ENCODE measurements at places on chromosomes 11 and 22.

DNA sequence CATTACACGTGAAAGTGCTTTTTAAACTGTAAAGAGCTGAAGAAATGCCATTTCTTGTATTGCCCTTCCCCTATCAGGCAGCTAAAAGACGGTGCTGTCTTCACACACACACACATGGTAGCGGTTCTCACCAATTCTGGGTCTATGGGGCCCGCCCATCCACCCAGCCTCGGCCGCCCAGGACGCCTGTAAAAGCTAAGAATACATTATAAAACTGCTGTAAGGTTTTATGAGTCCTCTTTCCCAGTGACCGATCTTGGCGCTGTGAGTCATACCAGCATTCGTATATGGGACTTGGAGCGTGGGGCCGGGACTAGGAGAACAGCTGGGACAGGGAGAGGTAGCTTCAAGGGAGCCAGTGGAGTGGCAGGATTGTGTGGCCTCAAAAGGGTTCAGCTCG is 149.7 kb upstream of the CADM1 start:
- DNase-seq = no peak

DNA sequence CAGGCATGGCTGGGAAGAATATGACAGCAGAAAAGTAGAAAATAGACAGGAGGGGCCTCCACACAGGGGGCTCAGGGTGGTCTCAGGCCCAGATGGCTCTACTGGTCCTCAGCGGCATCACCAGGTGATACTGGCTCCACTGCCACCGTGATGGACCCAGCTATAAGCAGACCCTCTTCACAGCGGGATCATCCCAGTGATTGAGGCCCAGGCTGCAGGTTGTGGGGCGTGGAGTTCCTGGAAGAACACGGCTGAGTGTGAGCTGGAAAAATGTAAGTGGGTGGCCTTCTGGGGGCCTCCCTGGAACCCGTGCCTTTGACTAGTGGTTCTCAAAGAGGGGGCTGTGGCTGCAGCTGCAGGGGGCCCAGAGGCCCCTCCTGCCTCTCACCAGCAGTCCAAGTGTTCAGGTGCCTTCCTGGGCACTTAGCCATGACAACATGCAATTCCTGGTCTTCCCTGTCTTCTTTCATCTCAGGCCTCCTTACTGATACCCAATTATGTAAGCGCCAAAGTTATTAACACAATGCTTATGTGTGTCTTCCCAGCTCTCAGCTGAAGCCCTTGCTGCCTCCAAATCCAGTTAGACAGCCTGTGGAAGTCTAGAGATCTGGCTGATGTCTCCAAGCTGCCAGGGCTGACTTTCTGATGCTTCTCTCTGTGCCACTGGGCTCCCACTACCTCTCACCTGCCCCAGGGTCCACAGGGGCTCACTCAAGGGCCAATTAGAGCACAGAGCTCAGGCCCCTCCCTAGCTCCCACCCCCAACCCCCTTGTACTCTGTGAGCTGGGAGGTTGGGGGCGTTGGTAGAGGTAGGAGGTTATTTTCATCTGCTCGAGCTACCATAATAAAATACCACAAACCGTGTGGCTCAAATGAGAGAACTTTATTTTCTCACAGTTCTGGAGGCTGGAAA is 110.1 kb upstream of the LMO1 start:
- DNase-seq = no peak

- DNase-seq = no peak
Observed at GRCh38 chr11:120170741-120171261, 32.9 kb upstream of the TRIM29 start.

GRCh38 chr22:43689356-43689755 is 122.7 kb downstream of the EFCAB6 start:
- DNase-seq = no peak

GRCh38 chr22:27517361-27518155 is 284.0 kb downstream of the MN1 start:
- DNase-seq = no peak

- peak; percentile 75 for DNase-seq
Observed at GRCh38 chr11:19441752-19442553, 201.2 kb upstream of the E2F8 start.

GRCh38 chr22:43092085-43092484 is 2.9 kb upstream of the TTLL1 start:
- DNase-seq = no peak

DNA sequence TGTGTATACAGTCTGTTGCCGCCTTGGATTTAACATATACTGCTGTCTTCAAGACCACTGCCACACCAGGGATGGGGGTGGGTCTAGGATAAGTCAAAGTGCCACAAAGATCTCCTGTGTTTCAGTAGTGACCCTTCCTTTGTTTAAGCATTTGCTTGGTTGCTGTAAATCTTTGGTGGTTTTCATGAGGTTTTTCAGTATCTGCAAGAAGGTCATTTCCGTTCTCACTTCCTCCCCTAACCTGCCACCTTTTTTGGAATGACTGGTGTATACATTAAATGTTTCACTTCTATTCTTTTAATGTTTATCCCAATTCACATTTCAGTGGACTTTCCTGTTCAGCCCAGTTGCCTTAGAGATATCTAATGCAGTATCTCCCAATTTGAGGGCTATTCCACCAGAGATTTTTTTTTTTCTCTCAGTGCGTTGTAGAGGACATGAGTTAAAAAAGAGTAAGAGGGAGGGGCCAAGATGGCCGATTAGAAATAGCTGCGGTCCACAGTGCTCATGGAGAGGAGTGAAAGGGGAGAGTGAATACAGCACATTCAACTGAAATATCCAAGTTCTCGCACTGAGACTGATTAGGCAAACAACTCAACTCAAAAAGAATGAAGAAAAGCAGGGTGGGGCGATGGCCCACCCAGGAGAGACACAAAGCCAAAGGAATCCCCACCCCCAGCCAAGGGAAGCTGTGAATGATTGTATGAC is 43.2 kb downstream of the USP47 start:
- no peak for DNase-seq

- no peak for DNase-seq
Observed at GRCh38 chr11:10502065-10502680, 38.8 kb downstream of the RNF141 start.

GRCh38 chr11:41245184-41245583 is 214.3 kb downstream of the LRRC4C start:
- DNase-seq = no peak

DNA sequence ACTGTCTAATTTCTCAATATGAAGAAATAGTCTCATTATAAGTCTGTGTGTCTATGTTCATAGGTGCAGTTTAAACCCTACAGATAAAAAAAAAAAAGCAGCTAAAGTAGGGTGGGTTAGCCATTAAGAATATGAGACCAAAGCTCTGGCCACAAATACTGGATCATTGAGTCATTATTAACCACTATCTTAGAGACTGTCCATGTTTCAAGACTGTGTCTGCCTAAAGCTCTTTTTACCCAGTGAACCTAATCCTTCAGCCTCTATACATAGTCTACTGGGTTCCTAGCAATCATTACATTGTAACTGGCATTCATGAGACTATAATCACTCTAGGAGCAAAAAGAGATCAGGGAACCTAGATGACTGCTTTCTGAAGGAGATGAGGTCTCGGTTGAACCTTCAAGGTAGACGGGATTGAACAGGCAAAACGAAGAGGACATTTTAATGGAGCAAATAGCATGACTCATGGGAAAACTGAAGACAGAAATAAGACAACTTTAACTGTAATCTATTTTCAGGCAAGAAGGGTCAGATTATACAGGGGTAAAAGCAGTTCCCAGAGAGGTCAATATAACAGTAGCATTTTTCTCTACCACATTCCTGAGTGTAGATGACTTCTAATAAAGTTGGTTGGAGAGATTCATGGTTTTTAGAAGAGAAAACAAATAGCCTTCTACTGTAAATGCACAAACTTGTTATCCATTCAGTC is 64.0 kb upstream of the FIBIN start:
- DNase-seq = no peak

DNA sequence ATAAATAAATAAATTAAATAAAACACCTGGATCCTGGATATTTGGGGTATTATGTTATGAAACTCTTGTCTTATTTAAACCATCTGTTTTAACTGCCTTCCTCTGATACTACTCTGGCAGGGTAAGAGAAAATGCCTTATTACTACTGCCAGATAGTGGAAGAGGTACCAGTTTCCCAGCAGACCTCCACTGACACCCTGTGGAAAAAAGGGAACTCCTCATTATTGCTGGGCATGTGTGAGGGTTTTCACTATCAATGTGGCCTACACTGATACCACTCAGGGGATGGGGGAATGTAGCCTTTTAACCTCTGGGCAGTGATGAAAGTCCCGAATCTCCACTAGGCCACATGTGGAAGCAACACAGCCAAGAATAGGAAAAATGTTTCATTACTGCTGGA is 121.0 kb downstream of the LUZP2 start:
- DNase-seq = no peak

- no peak for DNase-seq
Observed at GRCh38 chr11:86983021-86983488, 27.9 kb upstream of the FZD4 start.

- DNase-seq = peak; percentile 45
Observed at GRCh38 chr22:41619979-41620588, 759 bp downstream of the DESI1 start.

- no peak for DNase-seq
Observed at GRCh38 chr11:123264431-123264780, 69.4 kb upstream of the CLMP start.

GRCh38 chr22:41922940-41923594 is 3.5 kb downstream of the TNFRSF13C start:
- no peak for DNase-seq

DNA sequence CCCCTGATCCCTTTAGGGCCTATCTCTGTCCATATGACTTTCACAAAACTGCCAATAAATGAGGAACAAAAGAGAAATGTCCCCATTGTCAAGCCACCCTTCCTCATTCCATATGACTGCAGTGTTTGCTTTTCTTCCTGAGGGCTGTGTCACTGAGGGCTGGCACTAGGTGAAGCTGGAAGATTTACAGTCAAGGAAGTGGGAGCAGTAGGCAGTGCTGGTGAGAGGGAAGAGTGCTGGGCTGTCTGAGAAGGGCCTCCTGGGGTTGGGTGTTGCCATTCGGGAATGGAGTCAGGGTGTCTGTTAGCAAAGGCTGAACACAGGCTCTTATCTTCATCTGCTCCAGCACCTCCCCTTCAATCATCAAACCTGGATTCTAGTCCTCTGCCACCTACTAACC is 30.9 kb downstream of the INSC start:
- DNase-seq = no peak

- no peak for DNase-seq
Observed at GRCh38 chr11:113077379-113077778, 116.2 kb downstream of the NCAM1 start.

- peak; percentile 87 for DNase-seq
Observed at GRCh38 chr11:1304380-1304779, 5.1 kb downstream of the TOLLIP start.

- no peak for DNase-seq
Observed at GRCh38 chr11:14124886-14125285, 162.4 kb downstream of the SPON1 start.

DNA sequence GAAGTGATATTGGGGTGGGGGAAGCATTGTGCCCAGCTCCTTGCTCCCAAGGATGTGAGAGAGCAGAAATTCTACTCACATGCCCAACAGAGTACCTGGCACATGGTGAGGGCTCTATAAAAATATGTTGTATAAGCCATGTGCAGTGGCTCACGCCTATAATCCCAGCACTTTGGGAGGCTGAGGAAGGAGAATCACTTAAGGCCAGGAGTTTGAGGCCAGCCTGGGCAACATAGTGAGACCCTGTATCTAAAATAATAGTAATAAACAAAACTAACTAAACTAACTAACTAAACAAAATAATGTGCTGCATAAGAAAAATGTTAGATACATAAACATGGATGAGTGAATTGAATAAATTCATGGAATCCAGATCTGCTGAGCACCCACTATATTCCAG is 33.2 kb upstream of the LRRC32 start:
- DNase-seq = no peak

- DNase-seq = no peak
Observed at GRCh38 chr11:69297787-69298266, 3.9 kb downstream of the MYEOV start.

GRCh38 chr11:116548256-116548655 is 224.5 kb downstream of the BUD13 start:
- no peak for DNase-seq

- DNase-seq = no peak
Observed at GRCh38 chr11:43558146-43558545, 122.4 kb upstream of the HSD17B12 start.

DNA sequence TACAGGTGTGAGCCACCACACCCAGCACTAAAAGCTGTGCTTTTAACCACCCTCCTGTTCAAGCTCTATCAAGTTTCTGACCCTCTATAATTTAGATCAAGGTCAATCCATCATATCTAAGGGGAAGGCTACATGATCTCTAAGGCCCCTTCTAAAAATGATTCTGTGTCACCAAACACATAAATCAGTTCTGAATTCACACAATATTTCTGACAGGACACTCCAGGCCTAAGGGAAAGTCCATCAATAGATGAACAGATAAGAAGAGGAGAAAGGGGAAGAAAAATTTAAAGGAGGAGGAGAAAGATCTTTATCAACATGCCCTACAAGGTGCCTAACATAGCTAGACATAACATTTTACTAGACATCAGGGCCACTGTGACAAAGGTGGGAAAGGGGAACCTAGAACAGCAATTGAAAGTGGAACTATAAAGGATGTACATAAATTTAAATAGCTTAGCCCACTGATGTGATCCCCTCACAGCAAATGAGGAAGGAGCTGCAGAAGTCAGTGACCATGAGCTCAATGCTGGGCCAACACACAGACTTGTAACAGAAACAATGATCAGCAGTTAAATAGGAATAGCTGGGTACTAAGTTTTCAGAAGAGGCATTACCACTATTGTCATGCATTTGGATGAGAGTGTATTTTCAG is 4.7 kb downstream of the PRCP start:
- no peak for DNase-seq

DNA sequence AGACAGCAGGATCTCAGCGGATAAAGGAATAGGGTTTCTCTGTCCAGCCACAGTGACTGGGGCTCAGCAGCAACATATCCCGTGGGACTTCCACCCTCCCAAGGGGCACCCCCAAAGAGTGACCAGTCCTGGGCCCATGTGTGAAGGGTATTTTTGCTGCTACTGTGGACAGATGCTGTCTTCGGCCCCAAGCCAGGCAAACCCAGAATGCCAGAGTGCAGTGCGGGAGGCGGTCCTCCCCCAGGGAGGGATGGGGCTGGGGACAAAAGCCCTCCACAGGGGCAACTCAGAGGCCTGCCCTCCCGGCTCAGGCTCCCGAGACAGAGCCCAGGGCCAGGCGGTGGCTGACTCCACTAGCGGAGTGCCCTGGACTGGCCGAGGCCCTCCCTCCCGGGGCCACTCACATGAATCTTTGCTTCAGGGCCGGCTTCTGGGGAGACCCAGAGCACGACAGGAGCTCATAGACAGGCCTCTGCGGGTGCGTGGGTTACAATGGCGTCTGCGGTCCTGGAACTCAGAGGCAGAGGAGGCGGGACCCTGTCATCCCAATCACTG is 34.7 kb upstream of the WNT7B start:
- no peak for DNase-seq

DNA sequence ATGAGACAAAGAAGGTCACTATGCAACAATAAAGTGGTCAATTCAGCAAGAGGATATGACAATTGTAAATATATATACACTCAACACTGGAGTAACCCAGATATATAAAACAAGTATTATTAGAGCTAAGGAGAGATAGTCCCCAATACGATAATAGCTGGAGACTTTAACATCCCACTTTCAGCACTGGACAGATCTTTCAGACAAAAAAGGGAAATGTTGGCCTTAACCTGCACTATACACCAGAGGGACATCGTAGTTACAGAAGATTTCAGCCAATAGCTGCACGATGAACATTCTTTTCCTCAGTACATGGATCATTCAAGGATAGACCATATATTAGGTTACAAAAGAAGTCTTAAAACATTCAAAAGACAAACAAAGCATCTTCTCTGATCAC is 29.9 kb downstream of the PIWIL3 start:
- no peak for DNase-seq

All from body of pancreas (tissue), 4 donors.